Activated naive CD4-positive, alpha-beta T cell treated with anti-CD3 and anti-CD28 coated beads, Interleukin-2, amount 50 U/mL, for 16 hours (primary cell): ENCODE measurements at places on chromosomes 16 and 17.
A peak's percentile ranks its signal among the peaks of the same experiment; 100 is the strongest.

- no peak for DNase-seq
Observed at GRCh38 chr16:84068783-84069462, 26.3 kb upstream of the SLC38A8 start.

DNA sequence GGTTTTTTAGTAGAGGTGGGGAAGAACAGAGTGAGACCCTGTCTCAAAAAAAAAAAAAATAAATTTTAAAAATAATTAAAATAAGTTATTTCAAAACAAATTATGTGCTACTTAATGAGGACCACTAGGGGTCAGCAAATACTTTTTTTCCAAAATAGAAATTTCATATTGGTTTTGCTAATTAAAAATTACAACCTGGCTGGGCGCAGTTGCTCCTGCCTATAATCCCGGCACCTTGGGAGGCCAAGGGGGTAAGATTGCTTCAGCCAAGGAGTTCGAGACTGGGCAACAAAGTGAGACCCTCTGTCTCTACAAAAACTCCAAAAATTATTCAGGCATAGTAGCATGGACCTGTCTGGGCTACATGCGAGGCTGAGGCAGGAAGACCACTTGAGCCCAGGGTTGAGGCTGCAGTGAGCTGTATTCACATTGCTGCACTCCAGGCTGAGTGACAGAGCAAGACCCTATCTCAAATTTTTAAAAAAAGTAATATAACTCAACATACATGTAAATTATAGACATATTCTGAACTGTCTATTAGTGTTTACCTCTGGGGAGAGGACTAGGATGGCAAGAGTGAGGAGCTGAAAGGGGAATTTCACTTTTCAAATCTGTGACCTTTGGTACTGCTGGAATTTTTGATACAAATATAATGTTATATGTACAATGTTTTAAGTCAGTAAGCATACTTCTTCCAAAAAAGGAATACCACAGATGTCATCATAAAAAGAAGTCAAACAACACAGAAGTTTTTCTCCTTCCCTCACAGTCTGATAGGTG lies 8.1 kb downstream of the MEIOB start:
- DNase-seq: no peak

DNA sequence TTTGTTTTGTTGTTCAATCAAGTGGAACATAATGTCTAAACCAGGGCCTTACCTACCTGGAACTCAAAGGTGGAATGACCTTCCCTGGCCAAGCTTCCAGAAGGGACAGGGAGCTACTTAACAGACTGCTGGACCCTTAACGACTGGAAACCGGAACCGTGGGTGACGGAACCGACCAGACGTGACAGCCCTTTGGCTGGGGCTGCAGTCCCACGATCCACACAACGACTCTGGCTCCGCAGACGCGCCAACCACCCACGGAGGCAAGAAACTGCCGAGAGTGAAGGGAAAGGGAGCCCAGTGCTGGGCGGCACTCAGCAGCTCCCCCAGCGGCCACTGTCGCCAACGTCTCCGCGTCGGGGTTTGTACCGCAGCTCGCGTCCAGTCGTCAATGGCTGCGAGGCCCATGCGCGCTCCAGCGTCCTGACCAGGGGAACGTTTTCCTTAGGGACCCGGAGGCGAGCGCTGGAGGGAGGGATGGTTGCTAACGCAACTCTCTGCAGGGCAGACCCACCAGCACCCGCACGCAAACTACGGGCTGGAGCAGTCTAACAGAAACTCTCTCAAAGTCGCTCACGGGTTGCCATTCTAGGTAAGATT lies 5.5 kb upstream of the KIF22 start:
- peak; percentile 76 for DNase-seq

DNA sequence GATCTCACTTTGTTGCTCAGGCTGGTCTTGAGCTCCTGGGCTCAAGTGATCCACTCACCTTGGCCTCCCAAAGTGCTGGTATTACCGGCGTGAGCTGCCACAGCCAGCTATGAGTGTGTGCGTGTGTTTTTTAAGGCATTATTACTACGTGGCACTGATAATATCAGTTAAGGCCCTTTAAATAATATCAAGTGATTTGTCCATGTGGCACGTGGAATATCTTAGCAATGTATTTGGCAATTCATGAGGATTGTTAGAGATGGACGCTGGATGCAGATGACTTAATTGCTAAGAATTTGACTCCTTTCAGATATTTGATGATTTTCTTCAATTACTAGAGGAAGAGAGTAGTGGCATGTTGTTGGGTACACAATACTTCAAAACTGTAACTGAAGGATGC lies 25.5 kb upstream of the PMP22 start:
- DNase-seq: no peak

GRCh38 chr16:50555952-50556673 lies 7.9 kb downstream of the NKD1 start:
- no peak for DNase-seq

DNA sequence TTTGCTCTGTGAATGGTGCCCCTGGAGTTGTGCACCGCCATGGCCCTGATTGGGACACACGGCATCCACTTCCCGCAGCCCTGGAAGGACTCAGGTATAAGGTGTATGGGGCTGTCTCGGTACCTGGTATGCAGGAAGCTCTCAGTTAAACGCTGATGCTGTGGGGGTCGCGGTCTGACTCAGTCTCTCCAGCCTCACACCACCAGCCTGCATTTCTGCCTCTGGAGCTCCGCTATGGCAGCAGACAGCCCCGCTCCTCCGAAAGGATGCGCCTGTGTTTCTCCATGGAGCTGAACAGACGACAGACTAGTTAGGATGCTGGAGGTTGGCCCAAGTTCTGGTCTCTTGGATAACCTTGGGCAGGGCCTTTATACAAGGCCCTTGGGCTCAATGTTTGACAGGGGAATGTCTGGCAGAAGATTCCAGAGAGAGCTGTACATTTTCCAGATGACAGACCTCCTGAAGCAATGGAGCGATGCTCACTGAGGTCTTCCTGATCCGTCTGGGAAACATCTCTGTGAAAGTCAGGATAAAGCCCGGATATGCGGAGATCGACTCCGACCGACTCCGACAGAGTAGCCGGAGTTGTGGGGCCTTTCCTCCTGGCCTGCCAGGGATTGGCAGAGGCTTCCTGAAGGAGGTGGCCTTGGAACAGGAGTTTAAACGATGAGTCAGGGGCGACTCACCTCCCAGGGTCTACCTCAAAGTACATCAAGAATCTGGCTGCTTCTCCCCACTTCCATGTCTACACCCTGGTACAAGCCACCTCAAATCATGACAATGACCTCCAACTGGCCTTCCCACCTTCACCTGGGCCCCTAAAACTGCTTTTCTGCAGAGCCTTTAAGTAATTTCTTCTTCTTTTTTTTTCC lies 21.9 kb upstream of the BCAR1 start:
- no peak for DNase-seq

DNA sequence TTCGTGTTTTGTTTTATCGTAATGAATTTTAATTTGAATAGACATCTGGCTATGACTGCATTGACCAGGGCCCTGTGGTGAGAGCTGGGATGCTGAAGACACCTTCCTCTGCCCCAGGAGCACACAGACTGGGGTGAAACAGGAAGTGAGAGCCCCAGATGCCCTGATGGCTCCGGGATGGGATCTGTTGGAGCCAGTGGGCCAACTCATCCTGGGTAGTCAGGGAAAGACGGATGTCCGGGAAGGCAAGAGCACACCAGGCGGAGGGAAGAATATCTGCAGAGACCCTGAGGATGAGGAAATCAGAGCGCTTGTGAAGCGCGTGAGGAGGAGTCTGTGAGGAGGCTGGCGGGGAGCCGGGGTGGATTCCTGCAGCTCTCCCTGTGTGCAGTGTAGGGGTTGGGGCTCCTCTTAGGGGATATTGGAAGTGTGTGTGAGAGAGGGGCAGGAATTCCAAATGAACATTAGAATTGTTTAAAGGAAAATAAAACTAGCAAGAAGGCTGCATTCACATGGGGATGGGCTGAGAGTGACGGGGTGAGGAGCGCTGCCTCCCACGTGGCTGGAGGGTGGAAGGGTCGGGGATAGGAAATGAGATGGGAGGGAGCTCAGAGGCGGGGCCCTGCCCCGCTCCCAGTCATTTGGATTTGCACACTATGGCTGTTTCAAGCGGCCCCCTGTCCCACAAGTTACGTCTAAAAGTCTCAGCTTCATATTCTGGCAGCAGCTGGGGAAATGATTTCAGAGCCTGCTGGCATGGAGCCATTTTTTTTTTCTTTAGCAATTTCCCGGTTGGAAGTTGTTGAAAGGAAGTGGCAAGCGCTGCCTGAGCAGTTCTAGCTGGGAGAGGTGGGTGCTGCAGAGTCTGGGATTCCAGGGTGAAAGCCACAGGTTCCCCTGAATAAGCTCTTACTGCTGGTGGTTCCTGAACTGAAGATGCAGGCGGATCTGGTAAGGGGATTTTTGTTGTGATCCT lies 71.2 kb upstream of the LGALS9 start:
- DNase-seq: no peak

GRCh38 chr17:4808378-4808767 lies 1.4 kb downstream of the PLD2 start:
- DNase-seq: no peak

DNA sequence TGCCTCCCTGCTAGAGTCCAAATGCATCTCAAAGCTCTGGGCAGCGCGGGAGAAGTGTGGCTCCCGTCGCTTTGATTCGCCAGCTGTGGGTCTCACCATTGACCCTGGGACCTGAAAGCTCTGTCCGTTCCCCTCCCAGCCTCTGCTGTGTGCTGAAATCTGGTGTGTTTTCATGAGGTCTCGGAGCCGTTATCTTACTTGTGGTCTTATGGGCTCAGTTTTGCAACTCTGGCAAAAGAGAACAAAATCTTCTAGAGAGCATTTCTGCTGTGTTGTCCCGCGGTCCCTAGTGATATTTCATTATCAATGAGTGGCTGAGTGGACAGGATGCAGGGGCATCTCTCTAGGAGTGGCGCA lies 13.3 kb downstream of the CRISPLD2 start:
- DNase-seq: no peak

DNA sequence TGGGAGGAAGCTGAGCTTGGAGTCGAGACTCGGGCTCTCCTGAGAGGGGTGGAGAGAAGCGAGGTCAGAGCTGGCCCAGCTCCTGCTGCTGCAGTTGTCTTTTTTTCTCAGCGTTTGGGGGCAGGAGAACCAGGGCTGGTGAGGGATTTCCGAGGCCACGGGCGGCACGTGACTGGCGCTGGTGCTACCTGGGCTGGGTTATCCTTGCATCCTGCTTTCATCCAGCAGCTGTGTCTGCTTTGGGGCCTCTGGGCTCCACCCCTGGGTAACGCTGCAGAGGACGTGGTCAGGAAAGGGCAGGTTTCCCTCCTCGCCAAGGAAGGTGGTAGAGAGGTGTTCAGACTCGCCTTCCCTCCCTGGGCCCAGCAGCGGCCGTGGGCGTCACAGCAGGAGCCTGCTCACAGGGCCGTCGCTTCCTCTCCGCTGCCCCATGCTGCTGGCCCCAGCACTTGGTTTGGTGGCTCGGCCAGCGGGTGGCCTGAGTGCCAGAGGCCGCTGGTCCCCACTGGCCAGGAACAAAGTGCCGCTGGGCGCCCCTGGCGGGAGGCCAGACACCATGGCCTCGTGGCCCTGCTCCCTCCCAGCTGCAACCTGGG lies 22.5 kb downstream of the GSE1 start:
- no peak for DNase-seq

GRCh38 chr16:24423312-24423711 lies 116.1 kb upstream of the RBBP6 start:
- DNase-seq: no peak

DNA sequence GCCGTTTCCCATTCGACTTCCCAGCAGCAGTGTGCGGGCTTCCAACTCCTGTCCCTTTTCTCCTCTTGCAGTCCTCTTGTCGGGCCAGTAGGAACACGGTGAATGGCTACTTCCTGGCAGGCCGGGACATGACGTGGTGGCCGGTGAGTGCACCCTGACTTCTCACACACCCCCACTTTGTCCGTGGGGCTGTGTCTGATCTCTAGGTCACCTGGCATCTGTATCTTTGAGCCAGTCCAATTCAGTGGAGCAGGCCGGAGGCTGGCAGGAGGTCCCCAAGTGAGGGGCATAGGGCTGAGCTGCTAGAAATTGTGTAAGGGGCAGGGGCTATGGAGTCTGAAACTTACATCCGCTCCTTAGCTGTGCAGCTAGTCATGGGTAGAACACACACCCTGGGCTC lies 6.6 kb downstream of the SLC5A10 start:
- no peak for DNase-seq

- DNase-seq: no peak
Observed at GRCh38 chr16:55377840-55378239, 53.8 kb downstream of the IRX6 start.

GRCh38 chr17:56545106-56545505 lies 48.4 kb upstream of the NOG start:
- DNase-seq: no peak

- no peak for DNase-seq
Observed at GRCh38 chr16:48001324-48001895, 154.4 kb downstream of the ABCC12 start.

- DNase-seq: no peak
Observed at GRCh38 chr17:43406676-43407645, 8.2 kb downstream of the ARL4D start.

- no peak for DNase-seq
Observed at GRCh38 chr17:39618246-39618913, 8.4 kb upstream of the PPP1R1B start.

DNA sequence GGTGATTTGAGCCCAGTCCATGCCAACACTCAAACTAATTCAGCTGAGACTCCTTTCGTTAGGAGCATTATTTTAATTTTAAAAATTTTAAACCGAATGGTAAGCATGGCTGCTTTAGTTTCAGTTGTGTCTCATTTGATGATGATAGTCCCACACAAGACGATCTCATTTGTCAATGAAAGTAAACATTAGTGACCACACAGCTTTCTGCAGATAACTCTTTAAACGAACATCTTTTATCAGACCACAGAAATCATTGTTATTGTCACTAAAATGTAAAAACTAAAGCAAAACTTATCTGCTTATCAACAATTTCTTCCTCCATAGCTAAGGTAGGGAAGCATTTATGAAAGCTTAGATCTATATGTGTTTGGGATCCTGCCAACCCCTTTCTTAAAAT lies 382.2 kb downstream of the ZFHX3 start:
- DNase-seq: no peak

DNA sequence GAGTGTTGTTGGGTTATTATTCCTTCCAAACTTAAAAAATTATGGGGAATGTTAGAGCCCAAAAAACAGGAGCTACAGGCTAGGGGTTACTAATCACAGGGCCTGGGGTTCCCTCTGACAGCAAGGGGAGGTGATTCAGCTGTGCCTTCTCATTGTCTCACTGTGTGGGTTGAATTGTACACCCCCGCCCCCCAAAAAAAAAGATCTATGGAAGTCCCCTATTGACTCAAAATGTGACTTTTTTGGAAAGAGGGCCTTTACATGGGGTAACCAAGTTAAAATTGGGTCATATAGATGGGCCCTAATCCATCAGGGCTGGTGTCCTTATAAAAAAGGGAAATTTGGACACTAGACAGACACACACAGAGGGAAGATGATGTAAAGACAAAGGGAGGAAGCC lies 190.2 kb downstream of the SOX9 start:
- DNase-seq: no peak

- DNase-seq: peak; percentile 24
Observed at GRCh38 chr16:1723450-1724147, 17.6 kb downstream of the MAPK8IP3 start.

- no peak for DNase-seq
Observed at GRCh38 chr16:85089525-85089924, 22.7 kb downstream of the CIBAR2 start.

DNA sequence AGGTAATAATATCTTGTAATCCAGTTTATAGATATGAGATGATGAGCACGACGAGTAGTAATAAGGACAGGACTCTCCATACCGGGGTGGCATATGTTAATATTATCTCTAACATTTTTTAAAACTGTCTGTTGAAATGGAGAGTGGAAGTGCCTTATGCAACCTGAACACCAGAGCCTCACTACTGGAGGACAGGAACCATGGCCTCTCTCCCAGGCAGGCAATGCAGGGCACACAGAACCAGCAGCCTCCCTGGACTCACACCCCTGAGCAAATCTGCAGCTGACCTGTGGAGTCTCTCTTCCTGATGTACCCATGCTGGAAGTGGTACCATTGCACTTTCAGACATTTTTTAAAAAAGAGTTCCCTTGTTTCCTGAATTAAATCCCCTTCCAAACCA lies 55.2 kb upstream of the ERN1 start:
- DNase-seq: no peak
